Stimulated activated CD8-positive, alpha-beta memory T cell treated with anti-CD3 and anti-CD28 coated beads, Interleukin-7, amount 100 ng/mL, for 1 hour (primary cell): ENCODE measurements at places on chromosomes 5 and 9.

- DNase-seq: no peak
Measured at GRCh38 chr9:3850098-3850497, 324.3 kb upstream of the RFX3 start.

GRCh38 chr9:4030751-4031150 lies 269.1 kb downstream of the GLIS3 start:
- no peak for DNase-seq

- DNase-seq: no peak
Measured at GRCh38 chr9:31027678-31028077, 1356.8 kb upstream of the ACO1 start.

- no peak for DNase-seq
Measured at GRCh38 chr5:137051161-137051560, 448.0 kb downstream of the SPOCK1 start.

GRCh38 chr9:78112406-78112805 lies 80.8 kb upstream of the GNAQ start:
- no peak for DNase-seq

DNA sequence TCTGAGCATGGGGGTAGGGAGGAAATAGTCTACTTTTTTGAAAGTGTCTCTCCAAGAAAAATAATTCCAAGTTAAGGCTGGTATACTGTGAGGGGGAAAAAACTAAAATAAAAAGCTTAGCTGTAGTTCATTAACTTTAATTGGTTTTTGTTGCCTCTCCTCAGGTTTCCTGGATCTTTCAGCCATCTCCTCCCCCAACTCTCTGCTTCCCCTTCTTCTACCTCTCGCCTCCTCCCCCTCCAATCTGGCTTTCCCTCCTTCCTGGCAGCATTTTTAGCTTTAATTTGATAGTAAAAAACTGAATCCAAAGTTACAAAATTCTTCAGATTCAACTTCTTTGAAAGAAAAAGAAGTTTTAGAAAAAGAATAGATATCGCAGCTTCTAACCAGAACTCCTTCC lies 462.6 kb downstream of the CETN3 start:
- no peak for DNase-seq

- no peak for DNase-seq
Measured at GRCh38 chr5:81023261-81023970, 63.3 kb downstream of the RASGRF2 start.

GRCh38 chr9:95771556-95772246 lies 103.8 kb upstream of the ERCC6L2 start:
- no peak for DNase-seq
